ENCODE measurements at places on chromosomes 7 and 10.

DNA sequence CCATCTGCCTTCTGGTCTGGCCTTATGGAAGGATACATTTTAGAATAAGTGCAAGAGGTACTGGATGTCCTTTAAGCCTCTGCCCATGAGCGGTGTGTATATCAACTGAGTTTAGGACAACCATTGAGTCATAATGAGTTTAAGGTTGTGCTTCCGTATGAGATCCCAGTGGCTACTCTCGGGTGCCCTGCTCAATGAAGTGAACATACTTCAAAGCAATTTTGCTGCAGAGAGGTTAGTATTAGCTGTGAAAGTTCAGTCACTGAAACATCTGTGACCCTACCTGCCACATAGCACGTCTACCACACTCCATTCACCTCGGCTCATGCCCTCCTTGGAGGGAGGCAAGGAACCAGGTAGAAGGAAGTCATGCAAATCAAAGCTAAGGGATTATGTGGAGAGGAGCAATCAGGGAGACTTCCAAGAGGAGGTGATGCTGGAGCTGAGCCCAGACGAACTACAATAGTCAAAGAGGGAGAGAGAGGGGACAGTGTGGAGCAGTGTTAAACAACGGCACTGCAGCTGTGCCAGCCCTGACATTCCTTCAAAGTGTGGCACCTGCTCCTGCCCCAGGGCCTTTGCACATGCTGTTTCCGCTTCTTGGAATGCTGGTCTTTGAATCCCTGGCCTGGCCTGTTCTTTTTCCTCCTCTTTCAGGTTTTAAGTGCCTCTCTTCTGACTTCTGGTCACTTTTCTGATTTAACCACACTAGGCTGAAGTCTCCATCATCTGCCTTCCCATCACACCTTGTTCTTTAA, 25.4 kb downstream of the BTBD16 start:
- no peak for DNase-seq

GRCh38 chr7:11450281-11450680, 381.7 kb downstream of the THSD7A start:
- DNase-seq = no peak

GRCh38 chr7:157739031-157739430, 402.2 kb downstream of the DNAJB6 start:
- no peak for DNase-seq

DNA sequence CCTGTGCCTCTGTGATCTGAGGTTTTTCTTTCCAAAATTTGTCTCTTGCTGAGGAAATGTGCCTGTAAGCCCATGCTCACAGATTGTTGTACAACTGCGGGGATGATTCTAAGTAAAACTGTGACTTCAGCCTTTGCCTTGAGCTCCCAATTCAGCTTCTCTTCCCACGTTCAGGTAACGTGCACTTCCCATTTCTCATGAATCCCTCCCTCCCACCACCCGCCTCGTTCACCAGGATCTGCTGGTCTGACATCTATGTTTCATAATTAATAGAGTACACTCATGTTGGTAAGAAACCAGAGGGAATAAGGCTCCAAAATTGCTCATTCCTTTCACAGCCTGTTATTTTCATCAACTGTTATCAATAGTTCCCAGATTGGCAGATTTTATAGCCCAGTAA, 332.6 kb upstream of the TPK1 start:
- DNase-seq = no peak

DNA sequence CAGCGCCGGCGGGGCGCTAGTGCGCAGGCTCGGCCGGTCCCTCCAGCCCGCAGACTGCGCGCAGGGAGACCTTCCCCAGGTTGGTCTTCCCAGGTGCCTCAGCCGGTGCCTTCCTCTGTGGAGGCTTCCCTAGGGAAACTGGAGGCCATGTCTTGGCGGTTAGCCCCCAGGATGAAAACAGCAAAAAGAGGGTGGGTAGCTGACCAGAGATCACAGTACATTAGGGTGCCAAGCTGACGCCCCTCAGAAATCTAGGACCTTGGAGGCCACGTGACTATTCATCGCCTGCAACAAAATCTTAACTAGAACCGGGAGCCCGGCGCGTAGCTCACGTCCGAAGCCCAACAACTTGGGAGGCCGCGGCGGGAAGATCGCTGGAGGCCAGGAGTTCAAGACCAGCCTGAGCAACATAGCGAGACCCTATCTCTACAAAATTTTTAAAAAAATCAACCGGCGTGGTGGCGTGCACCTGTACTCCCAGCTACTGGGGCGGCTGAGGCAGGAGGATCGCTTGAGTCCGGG, 327 bp upstream of the FIS1 start:
- DNase-seq = no peak

GRCh38 chr7:30526163-30526562, 21.5 kb upstream of the GGCT start:
- DNase-seq = no peak

DNA sequence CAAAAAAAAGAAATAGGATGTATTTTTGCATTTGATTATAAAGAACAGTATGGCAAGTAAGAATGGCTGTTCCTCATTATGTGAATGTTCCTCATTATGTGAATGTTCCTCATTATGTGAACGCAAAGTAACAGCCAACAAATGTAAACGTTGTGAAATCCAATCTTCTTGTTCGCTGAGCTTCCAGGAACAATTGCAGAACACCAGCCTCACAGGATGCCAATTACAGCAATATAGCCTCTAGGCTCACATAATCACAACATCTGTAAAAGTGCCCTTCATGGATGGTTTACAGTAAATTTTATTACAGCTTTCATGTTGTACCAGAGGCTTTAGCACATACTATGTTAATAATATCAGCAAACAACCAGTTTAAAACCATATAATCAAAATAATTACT, 71.6 kb downstream of the THSD7A start:
- peak; percentile 63 for DNase-seq

DNA sequence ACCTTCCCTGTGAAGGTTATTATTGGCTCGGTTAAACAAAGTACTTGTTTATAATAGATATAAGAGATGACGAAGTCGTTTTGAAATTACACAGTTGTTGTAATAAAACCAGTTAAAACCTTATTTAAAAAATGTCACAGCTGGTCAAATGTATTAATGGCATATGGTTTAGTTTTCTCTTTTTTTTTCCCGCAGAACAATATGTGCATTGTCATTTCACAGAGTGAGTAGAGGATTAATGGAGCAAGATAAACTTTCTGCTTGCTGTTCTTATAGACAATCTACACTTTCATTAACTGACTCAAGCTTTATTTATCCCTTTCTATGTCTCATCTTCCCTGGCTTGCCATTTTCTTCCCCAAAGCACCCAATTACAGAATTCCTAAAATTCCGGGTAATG, 404.3 kb upstream of the NPVF start:
- no peak for DNase-seq

DNA sequence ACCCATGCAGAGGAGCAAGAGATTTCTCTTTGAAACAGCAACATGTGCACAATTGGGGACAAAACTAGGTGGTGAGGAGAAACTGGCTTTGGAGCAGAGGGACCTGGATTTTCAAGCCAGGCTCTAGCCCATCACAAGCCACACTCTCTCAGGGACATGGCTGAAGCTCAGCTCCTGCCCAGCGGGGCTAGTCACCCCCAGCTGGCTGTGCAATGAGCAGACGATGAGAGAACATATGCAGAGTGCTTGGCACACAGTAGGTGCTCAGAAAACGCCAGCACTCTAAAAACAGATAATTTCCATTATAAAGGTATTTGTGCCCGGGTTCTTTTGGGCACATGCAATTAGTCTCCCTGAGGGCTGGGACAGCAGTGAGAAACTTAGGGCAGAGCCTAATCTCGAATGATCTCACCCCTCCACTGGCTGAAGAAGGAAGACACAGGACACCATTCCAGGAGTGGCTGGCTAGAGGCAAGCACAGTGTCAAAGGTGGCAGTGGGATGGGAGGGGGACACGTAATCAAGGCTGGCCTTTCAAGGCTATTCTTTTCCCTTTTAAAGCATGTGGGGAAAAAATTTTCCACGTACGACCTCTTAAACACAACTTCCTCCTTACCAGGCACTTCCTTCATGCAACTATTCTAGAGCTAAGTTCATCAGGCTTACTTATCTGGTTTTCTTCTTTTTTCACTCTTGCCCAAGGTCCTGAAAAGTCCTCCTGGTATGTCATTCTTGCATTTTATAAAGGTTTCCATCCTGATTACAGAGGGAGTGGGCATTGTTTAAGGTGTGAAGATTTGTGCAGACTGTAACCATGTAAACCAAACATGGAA, 15.1 kb downstream of the FAM53B start:
- no peak for DNase-seq

DNA sequence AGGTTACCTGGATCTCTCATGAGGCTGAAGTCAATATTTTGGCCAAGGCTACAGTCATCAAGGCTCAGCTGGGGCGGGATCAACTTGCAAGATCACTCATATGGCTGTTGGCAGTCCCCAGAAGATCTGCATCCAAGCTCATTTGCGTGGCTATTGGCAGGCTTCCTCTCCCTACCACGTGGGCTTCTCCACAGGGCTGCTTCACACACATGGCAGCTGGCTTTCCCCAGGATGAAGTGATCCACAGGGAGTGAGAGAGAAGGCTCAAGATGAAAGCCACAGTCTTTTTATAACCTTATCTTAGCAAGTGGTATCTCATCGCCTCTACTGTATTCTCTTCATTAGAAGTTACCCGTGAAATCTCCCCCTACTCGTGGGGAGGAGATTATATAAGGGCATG, 167.4 kb downstream of the TMEM26 start:
- DNase-seq = no peak

DNA sequence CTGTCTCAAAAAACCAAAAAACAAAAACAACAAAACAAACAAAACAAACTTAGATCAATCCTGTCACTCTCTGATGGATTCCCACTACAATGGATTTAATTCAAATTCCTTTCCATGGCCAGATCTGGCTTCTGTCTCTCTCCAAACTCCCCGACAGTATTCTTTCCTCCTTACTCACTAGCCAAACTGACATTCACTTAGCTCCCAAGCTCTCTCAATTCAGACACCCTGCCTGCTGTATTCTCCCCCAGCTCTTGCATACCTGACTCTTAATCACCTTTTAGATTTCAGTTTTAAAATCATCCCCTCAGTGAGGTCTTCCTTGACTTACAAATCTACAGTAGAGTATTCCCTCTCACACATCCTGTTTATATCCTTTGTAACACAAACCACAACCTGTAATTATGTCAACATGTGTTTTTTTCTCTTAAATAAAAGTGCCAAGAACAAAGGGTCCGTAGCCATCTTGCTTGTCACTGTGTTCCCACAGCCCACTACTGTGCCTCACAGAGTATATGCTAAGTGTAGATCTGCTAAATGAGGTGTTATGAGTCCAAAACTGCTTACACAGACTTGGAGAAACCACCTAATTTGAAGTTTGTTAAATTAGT, 14.4 kb downstream of the HERPUD2 start:
- peak; percentile 8 for DNase-seq

GRCh38 chr7:150503581-150503980, 11.1 kb upstream of the GIMAP7 start:
- no peak for DNase-seq

DNA sequence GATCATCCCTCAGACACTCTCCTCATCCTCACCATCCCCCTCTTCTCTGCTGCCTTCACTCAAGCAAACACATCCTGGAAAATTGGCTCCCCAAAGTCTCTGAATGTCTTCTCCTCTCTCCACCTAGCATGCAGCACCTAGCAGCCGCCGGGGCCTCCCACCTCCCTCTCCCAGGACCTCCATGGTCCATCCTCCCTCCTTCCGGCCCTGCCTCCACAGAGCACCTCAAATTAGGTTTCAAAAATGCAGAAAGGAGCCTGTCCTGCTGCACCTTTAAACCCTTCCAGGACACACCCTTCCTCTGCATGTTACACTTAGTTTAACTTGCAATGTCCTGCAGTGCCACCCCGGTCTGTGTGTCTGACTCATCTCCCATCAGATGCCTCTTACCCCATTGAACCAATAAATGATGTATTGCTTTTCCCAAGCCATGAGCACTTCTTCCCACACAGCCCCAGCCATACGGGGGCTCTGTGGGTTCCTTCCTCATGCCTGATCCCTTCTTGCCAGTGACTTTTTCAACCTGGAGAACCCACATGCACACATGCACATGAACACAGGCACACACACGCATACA, 582.5 kb upstream of the MGMT start:
- no peak for DNase-seq

GRCh38 chr10:74081192-74081803, 69.3 kb downstream of the AP3M1 start:
- peak; percentile 18 for DNase-seq

GRCh38 chr7:5420067-5420880, 3.4 kb downstream of the TNRC18 start:
- DNase-seq = no peak

DNA sequence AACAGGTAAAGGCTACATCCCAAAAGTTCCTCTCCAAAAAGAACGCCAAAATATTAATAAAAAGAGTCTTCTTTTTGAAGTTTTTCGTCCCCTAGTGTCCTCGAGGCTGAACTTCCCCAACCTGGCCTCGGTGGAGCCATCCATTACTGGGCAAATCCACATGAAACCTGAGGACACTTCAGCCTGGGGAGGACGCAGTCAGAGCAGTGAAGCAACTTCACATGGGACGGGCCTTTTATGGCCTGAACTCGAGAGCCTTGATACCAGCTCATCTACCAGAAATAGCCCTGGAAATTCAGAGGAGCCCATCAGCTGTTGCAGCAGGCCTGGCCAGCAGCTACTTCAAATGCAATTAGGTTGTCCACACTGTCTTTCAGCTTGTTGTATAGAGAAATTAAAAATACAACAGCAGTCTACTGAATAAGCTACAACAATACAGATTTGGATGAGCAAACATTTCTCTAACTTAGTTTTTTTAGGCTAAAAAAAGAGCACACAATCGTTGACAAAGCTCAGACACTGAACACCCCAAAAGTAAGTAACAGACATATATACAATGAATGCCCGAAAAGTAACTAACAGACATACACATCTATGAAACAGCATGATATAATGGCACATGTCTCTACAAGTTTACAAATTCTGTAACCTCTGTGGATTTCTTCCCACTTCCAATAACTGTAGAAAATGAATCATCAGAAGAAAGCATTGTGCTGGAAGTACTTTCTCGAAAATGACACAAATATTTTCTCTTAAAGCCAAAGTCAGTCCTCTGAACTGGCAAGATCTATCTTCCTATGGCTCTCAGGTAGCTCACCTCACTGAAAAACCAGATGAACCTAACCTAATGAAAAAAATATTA, at the start of gene SVIL:
SVIL (minus strand) TSS at position 208 of the 862 bp plus-strand sequence. CDS start 79,913 bp downstream, outside the sequence.
- DNase-seq = no peak

- DNase-seq = no peak
Measured at GRCh38 chr10:115003396-115003795, 65.4 kb downstream of the TRUB1 start.

Data from NCI-H2227 treated with DMSO at 0.1 percent for 48 hours (cell line).